Fibroblast of skin of left biceps (primary cell): ENCODE measurements at places on chromosomes 16 and 17.

- DNase-seq: no peak
These were observed 45.7 kb downstream of the DYNLRB2 start for GRCh38 chr16:80586476-80586875.

DNA sequence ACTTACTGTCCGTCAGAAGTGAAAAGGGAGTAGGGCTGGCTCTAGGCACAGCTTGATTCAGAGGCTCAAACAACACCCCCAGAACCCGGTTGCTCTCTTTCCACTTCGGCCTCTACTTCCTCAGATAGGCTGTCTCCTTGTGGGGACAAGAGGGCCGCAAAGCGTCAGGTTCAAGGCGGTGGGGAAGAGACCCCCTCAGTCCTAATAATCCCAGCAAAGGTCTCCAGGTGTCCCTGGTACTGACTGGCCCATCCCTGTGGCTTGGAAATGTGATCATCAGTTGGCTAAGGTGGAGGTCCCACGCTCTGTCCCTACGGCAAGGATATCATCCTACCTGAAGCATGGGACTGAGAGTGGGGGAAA, 26.0 kb downstream of the NGFR start:
- DNase-seq: no peak

DNA sequence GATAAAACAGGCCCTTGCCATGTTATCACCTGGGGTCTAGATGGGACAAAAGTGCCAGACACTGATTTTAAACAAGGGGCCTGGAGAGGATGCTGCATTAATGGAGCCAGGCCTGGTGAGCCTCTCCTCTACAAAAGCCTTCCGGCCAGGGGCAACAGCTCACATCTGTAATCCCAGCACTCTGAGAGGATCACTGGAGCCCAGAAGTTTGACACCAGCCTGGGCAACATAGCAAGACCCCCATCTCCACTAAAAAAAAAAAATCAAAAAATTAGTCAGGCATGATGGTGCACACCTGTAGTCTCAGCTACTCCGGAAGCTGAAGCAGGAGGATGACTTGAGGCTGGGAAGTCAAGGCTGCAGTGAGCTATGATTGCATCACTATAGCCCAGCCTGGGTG, 3.5 kb downstream of the GINS2 start:
- DNase-seq: no peak

GRCh38 chr17:80862481-80862961, 129.1 kb upstream of the CHMP6 start:
- no peak for DNase-seq

- DNase-seq: no peak
These were observed 59.0 kb downstream of the PHKB start for GRCh38 chr16:47519996-47520679.

DNA sequence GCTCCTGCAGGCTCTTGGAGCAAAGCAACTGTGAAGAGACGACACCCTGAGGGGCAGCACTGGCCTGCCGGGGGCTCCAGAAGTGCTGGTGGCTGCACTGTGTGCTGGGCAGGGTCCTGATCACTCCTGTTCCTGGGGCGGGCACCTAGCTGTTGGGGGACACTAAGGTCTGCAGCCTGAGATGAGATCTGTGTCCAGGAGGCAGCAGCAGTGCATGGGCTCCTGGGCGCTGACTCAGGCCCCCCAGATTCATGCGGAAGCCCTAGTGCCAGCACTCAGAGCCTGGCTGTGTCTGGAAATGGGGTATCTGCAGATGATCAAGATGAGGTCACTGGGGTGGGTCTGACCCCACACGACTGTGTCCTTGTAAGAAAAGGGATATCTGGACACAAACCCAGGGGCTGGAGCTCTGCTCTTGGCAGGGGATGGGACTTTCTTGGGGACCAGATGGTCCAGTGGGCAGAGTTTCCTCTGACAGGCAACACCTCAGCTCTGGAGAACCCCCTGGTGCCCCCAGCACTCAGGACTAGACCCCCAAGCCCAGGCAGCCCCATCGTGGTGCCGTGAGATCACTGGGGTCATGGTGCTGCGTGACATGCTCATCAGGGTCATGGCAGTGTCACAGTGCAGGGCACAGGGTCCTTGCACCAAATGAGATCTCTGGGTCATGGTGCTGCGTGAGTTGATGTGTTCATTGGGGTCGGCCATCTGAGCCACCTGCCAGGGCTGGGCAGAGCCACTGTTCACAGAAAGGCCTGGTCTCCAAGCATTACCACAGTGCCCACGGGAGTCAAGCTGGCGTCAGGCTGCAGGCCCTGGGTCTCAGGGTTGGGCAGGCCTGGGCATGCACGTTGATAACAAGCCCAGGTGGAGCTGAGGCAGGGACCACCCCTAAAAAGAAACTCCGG, 9.5 kb downstream of the FAAP100 start:
- no peak for DNase-seq

- no peak for DNase-seq
These were observed 20.3 kb upstream of the ARL2BP start for GRCh38 chr16:57224651-57225335.

DNA sequence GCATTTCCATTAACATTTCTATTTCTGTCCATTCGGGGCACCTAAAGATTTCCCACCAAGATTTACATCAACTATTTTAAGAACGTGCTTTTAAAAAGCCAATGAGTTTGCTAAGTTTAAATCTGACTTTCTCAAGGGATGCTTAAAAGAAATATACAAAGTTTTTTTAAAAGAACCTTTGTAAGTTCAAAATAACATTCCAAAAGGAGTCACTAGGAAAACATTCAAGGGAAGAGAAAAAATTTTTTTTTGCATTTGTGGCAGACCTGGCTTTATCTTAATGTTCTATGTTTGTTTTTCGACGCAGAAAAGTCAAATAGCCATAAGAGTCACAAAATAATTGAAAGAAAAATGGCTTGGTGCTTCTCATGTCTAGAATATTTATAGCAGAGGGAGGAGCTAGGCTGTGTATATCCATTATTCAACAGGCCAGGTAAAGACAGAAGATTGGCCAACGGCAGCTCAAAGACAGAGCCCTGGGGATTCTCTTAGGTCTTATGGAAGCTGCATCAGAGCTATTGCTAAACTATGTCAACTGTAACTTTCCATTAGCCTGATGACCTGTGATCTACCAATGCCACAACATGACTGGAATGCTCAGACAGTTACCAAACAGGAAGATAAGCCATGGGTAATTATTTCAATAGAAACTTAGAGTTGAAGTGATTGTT, 37.8 kb upstream of the MYOCD start:
- DNase-seq: no peak

DNA sequence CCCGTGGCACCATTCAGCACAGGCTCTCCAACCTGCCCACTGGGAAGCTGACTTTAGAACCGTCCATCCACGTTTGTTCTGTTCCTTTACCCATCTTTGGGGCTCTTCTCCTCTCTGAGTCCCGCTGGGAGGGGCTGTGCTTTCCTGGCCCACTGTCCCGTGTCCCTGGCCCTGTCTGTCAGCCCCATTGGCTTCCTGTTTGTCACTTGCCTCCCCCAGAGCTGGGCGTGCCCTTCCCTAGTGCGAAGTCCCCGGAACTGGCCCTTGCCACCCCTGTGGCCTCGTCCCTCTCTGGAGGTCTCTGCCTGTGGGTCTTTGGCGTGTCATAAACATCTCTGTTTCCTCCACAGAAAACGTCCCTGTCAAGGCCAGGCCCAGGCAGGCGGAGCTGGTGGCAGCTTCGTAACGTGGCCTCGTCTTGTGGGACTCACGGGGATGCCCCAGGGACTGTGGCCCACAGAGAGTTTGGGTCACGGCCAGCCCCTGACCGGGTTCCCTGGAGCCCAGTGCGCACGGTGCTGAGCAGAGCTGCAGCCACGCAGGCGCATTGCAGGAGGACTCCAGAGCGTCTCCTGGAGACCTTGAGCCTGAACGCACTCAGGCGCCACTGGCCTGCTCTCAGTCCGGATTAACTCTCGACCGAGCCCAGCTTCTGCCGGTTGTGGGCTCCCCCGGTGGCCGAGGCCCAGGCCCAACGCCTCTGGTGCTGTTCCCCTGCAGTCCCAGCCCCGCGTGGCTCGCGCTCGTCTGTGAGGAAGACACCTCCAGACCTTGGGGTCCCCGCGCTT, 7.3 kb downstream of the CHMP6 start:
- no peak for DNase-seq

DNA sequence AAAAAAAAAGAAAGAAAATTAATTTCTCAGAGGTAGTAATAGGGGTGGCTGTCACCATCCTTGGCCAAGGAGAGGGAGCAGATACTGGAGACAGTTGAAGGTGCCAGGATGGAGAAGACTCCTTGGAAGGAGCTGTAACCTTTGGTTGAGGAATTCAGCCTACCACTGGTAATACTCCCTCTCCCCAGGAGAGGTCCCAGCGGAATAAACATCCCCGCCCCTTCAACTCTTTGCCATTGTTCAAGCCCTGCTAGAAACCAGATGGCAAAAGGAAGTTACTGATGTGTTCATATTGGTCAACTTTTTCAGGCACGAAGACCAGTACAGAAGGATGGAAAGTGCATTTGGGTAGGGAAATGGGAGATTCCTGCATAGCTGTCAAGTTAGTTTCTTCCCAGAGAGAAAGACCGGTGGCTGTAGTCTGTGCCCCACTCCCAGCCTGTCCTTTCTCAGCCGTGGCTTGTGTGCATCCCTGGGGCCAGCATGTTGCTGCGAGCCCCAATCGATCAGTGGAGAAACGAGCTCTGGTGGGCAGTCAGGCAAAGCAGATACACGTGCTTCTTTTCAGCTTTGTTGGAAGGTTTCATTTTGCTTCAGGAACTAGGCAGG, 612.1 kb downstream of the MAF start:
- no peak for DNase-seq

DNA sequence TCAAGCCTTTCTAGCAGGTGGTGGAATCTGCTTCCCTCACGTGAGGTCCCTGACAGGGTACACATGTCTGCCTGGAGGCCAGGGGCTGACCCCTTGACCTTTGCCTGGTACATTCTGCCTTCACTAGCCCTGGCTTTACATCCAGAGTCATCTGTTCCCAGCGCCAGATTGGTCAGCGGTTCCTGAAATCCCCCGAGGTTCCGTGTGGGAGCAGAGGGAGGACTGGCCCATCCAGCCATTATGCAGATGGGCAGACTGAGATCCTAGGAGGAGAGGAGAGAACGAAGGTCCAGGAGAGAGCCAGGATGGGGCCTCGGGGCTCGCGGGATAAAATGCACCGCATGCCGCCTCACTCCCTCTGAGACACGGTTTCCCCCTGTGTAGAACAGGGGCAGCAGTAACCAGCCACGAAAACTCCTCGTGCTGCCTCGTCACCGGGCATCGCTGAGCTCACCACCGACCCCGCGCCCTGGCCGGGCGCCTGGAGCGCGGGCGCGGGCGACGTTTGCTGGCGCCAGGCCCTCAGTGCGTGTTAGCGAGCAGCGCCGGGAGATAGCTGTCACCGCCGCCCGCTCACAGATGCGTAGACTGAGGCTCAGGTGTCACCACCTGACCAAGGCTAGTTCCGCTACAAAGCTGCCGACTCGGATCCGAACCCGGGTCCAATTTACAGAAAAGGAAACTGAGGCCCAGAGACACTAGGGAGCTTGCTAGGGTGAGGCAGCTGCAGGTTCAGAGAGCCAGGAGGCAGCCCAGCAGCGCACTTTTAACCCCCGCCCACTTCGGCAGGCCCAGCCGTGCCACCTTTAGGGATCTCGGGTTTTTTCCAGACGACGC, 811 bp upstream of the MAP2K3 start:
- DNase-seq: no peak

DNA sequence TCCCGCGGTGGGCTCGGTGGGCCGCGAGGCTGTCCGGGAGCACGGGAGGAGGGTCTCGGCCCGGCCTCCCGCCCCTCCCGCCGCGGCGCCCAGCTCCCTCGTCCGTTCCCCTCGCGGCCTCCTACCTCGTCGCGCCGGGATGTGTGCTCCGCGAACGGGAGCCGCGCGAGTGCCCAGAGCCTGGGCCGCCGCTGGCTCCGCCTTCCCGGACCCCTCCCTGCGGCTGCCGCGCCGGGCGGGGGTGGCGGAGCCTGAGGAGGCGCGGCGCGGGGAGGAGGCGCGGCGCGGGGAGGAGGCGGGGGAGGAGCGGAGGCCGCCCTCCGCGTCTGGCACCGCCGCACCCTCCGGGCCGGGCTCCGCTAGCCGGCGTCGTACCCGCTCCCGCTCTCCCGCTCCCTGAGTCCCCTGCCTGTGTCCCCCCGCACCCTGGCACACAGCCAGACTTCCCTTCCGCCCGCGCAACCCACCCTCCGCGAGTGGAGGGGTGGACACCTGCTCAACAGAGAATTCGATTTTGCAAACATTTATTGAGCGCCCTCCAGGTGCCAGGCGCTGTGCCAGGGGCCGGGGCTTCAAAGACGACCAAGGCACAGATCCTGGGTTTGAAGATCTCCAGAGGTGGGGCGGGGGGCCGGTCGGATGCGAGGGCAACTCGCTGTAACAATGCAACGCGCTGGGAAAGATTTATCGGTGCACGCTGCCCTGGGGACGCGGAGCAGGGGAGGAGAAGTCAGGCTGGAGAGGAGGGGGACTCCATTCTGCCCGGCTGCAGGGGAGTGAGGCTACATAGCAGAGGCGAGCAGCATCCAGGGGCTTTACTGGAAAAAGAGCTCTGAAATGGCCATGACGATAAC, at the start of gene MPP3:
TSS of gene MPP3 (minus strand) at position 171 of the 854 bp plus-strand sequence. CDS start 1,240 bp downstream, outside the sequence.
- DNase-seq: peak; percentile 40

GRCh38 chr17:60652454-60653247, 25.0 kb upstream of the BCAS3 start:
- no peak for DNase-seq

DNA sequence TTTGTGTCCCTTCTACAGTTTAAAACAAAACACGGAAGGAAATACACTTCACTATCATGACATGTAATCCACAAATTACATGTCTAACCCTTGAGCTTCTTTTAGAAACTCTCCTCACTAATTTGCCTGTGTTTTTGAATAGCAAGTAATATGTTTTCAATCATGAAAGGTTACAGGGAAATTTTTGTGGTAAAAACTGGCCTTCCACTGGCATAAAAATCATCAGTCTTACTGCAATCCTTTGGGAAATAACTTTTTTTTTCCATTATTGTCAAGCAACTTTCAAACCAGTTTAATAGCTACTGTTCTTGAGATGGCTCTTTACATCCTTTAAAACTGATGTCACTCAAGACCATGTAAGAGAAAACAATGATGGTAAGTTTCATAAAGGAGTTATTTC, 27.0 kb downstream of the MYO1D start:
- DNase-seq: peak; percentile 31

DNA sequence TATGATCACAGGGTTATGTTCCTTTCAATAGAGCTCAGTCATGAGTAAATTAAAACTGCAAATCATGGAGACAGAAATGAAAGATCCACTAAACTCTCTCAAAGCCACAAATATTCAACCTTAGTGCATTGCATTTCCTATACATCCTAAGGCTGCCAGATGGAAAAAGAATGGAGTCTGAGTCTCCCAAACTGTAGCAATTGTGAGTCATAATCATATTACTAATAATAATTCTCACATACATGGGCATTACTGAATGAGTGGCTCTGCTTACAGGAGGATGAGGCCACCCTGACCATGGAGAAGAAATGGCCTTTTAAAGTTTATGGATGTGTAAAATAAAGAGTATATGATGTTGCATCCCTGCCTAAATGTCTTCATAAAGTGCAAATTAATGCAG, 3.2 kb downstream of the CA10 start:
- no peak for DNase-seq

DNA sequence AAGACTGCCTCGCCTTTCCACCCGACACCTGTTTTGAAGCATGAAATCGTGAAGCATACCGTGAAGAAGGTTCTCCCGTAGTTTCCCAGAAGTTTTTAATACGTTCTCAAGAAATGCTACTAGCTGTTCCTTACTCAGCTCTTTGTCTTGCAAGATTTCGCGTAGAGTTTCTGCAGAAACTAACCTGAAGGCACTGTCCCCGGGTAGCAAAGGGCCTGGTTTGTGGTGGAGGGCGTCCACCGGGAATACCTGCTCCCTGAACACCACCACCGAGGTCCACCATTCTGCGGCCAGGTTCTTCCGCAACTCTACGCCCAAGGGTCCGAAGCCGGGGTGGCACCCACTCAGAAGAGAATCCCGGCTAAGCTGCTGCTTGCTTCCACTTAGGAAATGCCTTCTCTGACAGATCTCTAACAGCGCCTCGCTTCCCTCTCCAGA, 487 bp downstream of the POLG2 start:
- DNase-seq: no peak
